ENCODE measurements at places on chromosomes 11 and 22. TPM values are rescaled to one million over a fixed set of nuclear protein-coding genes. Genes with fewer than 3 reads are reported as not detected.
A peak's percentile ranks its signal among the peaks of the same experiment; 100 is the strongest.

DNA sequence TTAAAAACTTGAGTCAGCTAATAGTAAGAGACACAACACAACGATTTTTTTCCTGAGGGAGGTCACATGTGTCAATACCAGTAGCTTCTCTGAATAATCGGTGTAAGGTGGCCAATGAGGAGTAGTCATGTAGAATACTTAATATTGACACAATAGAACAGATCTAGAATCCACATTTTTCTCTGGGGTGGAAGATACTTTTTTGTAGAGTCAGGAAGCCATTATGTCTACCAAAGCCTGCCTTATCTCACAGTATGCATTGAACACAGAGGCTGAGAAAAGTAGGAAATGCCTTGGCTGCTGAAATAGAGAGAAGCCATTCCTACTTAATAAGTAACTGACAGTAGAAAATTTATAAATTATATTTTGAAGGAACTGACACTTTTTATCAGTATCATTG is 725.0 kb downstream of the METTL15 start:
- no peaks in the 10 kb centered on the region for H3K36me3 ChIP-seq
- no peak overlapping the region for H3K4me3 ChIP-seq
- DNase-seq: no peak
- H3K27me3 ChIP-seq: no peaks in the 10 kb centered on the region

- peak within 1 kb of the TSS; percentile 74 for H3K4me3 ChIP-seq
- H3K4me1 ChIP-seq: peaks cover 11% of the 10 kb centered on the region
- H3K36me3 ChIP-seq: peaks cover 1% of the 10 kb centered on the region
- no peaks in the 10 kb centered on the region for H3K27me3 ChIP-seq
- peak within 1 kb of the TSS; percentile 13 for H3K27ac ChIP-seq
These were observed at the start of gene KCTD17 for GRCh38 chr22:37051391-37052385. TSS of gene KCTD17 (plus strand) at chr22:37051742. CDS start at chr22:37051761, 19 bp downstream.

GRCh38 chr11:96219981-96220623 is 122.9 kb downstream of the MAML2 start:
- peak overlapping the region; percentile 23 for H3K4me3 ChIP-seq
- H3K27ac ChIP-seq: peak overlapping the region; percentile 86
- H3K4me1 ChIP-seq: peaks cover 80% of the 10 kb centered on the region
- no peak for DNase-seq
- H3K27me3 ChIP-seq: no peaks in the 10 kb centered on the region
- peaks cover 18% of the 10 kb centered on the region for H3K36me3 ChIP-seq

GRCh38 chr11:16862726-16863125 is 124.3 kb downstream of the C11orf58 start:
- no peak overlapping the region for H3K4me3 ChIP-seq
- peaks cover 5% of the 10 kb centered on the region for H3K4me1 ChIP-seq
- H3K36me3 ChIP-seq: peaks cover 9% of the 10 kb centered on the region
- no peak overlapping the region for H3K27ac ChIP-seq
- H3K27me3 ChIP-seq: peaks cover 10% of the 10 kb centered on the region

DNA sequence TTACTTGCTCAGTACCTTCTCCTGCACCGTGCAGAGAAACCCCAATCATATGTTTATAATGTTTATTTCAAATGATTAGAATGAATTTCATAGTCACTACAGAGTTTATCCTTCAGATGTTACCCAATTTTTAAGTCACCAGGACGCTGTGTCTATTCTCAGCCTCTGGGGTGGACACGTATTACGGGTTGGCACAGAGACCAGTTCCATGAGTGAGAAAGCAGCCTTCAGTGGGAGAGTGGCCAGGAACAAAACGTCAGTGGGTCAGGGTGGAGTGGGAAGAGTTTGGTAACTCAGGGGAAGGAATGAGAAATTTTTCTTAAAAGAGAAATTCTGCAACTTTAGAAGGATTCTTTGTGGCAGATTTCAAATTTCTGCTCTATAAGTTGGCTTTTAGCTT is 77.1 kb upstream of the MTMR2 start:
- no peak overlapping the region for H3K4me3 ChIP-seq
- peaks cover 18% of the 10 kb centered on the region for H3K36me3 ChIP-seq
- no peak for DNase-seq
- H3K4me1 ChIP-seq: peaks cover 6% of the 10 kb centered on the region
- H3K27ac ChIP-seq: no peak overlapping the region
- no peaks in the 10 kb centered on the region for H3K27me3 ChIP-seq

GRCh38 chr11:862081-862661 is 19.5 kb downstream of the TSPAN4 start:
- DNase-seq: no peak
- peaks cover 2% of the 10 kb centered on the region for H3K4me1 ChIP-seq
- H3K4me3 ChIP-seq: no peak overlapping the region
- no peak overlapping the region for H3K27ac ChIP-seq
- no peaks in the 10 kb centered on the region for H3K36me3 ChIP-seq
- H3K27me3 ChIP-seq: no peaks in the 10 kb centered on the region

GRCh38 chr11:34773826-34774225 is 142.4 kb downstream of the APIP start:
- H3K27me3 ChIP-seq: peaks cover 39% of the 10 kb centered on the region
- H3K36me3 ChIP-seq: no peaks in the 10 kb centered on the region
- DNase-seq: no peak
- peaks cover 2% of the 10 kb centered on the region for H3K4me1 ChIP-seq
- no peak overlapping the region for H3K4me3 ChIP-seq

DNA sequence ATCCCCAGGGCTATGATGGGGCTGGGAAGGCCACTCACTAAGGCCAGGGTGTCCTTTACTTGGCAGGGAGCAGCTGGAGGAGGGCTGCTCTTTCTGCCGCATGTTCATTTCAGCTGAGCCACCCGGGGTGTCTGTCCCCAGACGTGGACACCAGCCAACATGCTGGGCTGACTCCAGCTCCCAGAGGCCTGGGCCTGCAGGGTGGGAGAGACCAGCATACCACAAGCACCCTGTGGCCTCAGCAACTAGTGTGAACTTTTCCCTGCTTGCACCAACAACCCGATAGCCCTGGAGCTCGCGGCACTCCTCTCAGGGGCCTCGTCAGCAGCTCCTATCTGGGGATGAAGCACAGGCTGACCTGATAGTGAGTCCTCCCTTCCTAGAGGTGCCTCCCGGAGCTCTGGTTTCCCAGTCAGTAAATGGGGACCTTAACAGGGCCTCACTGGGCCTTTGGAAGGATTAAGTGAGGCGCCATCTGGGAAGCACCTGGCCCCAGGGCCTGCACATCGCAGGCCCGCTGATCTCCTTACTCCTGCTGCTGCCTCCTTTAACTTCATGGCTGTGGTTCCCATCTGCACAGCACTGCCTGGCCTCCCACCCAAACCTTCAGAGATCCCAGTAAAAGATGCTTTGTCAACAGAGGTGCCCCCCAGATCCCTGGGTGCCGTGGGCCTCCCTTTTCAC is 83.4 kb downstream of the GALNT18 start:
- no peaks in the 10 kb centered on the region for H3K36me3 ChIP-seq
- no peak for DNase-seq
- H3K4me3 ChIP-seq: no peak overlapping the region
- no peaks in the 10 kb centered on the region for H3K4me1 ChIP-seq

DNA sequence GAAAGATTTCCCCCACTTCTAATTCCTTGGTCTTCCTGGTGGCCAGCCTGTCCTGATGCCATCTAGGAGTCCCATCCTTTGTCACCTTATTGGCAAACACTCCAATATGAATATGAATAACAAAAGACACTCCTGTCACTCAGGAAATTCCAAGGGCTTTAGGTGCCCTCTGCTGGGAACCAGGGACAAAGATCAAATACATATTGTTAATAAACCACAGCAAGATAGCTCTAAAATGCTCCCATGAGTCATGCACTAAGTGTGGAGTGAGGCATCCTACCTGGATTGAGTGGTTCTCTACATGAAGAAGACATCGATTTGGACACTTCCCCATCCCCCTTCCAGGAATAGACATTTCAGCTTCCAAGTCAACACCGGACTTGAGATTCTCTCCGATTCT is 823.6 kb downstream of the TBC1D22A start:
- DNase-seq: no peak
- peaks cover 3% of the 10 kb centered on the region for H3K27me3 ChIP-seq
- H3K36me3 ChIP-seq: no peaks in the 10 kb centered on the region
- H3K27ac ChIP-seq: no peak overlapping the region

GRCh38 chr11:43944761-43945311 is 2.4 kb downstream of the C11orf96 start:
- no peak overlapping the region for H3K27ac ChIP-seq
- peak; percentile 69 for DNase-seq
- peak overlapping the region; percentile 22 for H3K4me3 ChIP-seq
- peaks cover 14% of the 10 kb centered on the region for H3K4me1 ChIP-seq
- peaks cover 76% of the 10 kb centered on the region for H3K27me3 ChIP-seq

DNA sequence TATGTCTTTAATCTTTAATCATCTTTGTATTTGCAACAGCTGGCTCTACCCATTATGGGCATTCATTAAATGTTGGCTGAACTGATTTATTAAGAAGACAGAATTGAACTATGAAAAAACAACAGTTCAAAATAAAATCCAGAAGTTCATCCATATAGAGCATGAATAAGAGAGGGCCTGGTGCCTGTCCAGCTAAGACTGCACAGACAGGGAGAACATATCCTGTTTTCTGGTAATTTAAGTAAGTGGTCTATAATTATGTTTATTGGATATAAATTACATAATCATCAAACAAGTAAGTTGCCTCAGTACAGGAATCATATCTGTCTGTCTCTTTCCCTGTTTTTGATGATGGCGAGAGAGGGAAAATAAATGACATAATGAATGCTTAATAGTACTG is 137.2 kb downstream of the RBFOX2 start:
- peaks cover 14% of the 10 kb centered on the region for H3K27me3 ChIP-seq
- no peak for DNase-seq
- H3K27ac ChIP-seq: no peak overlapping the region
- no peaks in the 10 kb centered on the region for H3K4me1 ChIP-seq

SCUBE1 gene
- 0.23 TPM for total RNA-seq

SMARCB1 gene
- total RNA-seq: 94.5 TPM
